Right renal cortex interstitium (tissue), 3 donors: ENCODE measurements at places on chromosomes 11 and 22.
A peak's percentile ranks its signal among the peaks of the same experiment; 100 is the strongest.

DNA sequence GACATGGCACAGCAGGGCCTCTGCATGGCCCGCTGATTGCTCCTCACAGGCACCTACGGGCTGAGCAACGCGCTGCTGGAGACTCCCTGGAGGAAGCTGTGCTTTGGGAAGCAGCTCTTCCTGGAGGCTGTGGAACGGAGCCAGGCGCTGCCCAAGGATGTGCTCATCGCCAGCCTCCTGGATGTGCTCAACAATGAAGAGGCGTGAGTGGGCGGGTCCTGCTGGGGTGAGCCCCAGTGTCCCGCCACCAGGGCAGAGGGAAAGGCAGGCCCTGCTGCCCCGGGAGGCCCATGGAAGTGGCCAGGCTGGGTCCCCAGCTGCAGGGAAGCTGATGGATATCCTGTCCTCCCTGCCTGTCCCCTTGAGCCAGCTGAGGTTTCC lies 18.6 kb upstream of the DGCR8 start:
- no peak for DNase-seq

GRCh38 chr11:128205796-128206195 lies 381.6 kb downstream of the ETS1 start:
- no peak for DNase-seq

DNA sequence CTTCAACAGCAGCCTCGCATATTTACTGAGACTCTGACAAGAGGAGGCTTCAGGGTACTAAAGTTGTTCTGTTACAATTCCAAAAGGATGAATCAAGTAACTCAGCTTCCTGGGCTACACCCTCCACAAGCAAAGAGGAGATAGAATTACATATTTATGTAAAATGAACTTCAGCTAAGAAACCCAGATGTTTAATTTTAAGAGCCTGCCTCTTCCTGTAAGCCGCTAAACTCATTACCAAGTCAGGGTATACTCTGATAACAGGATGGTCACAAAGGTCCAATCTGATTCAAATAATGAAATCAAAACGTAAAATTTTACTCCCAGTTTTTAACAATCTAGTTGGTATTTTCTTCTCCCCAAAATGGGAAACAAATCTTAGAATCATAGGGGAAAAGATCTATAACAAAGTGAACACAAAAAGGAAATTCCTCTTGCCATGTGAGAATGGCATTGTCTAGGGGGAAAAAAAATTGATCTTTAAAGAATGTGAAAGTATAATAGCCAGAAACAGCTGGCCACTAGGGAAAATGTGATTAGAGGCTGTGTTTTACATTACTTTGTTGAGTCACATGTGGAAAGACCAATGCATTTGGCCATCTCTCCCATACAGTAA lies 30.9 kb downstream of the CHEK2 start:
- no peak for DNase-seq

DNA sequence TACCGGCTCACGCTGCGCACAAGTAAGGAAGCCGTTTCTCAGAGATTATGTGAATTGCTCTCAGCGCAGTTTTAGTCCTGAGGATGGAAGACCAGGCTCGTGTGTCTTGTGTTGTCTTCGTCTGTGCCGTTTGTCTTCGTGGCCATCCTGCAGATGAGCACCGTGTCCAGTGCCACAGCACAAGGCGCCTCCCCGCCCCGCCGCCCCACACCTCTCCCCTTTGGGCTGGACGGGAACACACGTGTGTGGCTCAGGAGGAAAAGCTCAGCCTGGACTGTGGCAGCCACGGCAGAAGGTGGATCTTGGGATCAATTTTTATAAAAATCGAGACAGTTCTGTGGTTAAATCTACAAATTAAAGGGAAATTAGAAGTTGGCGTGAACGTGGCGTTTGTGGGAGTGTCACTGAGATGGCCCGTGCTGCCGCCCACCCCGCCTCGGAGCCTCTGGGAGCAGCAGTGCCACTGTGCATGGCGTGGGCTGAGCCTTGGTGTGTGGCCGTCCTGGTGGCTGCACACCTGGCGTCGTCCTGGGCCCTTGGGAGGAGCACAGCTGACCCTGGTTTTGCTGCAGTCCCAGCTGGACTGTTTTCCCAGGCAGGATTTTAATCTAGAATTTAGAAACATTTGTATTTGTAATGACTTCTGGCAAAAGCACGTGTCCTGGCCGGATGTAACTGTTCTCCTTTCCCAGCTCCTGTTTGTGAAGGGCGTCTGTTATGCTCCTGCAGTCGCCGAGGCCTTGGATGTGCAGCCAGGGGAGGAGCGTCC lies 25.8 kb downstream of the MUC6 start:
- no peak for DNase-seq

- DNase-seq, result peak; percentile 44
These were observed 28.3 kb upstream of the UPB1 start for GRCh38 chr22:24466716-24467328.

GRCh38 chr22:19287889-19288288 lies 3.6 kb downstream of the CLTCL1 start:
- DNase-seq, result no peak

DNA sequence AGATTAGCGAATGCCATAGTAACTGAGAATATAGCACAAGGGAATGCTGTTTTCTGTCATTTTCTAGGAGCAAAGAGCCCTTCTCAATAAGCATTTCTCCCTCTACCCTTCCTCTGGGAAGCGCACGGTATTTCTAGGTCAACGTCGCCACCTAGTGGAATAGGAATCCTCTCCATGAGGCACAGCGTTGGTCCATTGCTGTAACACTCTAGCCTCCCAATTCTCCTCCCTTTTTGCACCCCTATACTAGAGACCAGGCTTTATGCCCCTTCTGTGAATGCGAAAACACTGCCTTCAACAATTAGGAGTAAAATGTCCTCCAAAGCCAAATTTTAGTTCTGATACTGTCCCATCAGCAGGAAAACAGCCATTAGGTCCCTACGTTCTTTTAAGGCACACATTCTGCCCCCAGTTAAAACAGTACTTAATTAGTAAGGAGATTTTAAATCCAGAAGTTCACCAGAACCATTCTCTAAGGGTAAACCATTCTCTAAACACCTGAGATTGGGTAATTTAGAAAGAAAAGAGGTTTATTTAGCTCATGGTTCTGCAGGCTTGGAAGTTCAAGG lies 12.8 kb upstream of the HYLS1 start:
- peak; percentile 41 for DNase-seq

DNA sequence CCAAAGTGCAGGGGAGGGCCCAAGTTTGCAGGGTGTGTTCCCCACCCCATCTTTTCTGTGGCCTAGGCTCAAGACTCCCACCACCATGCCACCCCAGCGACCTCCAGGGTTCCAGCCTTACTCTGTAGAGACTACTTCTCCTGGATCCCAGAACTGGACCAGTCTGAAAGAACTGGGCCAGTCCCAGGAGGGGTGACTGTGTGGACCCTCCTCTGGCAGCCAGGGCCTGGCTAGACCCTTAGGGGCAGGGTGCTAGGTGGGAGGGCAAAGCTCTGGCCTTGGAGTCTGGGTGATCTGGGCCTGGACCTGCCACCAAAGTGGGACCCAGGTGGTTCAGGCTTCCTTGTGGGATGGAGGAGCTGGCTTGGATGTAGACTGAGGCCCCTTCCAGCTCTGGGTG lies 41.8 kb upstream of the ACCSL start:
- no peak for DNase-seq

GRCh38 chr11:66981976-66982578 lies 7.0 kb downstream of the C11orf86 start:
- DNase-seq, result no peak

DNA sequence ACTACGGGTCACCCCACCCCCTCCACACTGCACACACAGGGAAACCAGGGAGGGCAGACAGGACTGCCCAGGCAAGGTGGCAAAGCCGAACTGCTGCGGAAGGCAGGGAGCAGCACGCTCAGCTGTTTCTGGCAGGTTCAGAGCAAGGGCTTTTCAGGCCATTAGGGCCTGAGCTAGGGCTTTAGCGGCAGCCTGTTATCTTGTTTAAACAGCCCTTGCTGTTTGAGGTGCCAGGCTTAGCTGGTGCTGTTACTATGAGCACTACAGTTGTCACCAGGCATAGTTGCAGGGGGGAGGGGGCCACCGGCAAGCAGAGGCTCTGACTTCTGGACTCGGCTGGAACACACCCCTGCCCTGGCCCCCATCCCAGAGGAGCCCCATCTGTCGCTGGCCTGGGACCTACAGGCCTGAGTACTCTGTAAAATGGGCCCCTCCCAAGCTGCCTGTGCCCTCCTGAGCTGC lies 34.9 kb downstream of the RSPH14 start:
- no peak for DNase-seq

- no peak for DNase-seq
These were observed 53.8 kb downstream of the LARGE1 start for GRCh38 chr22:33866511-33866910.

GRCh38 chr11:44229624-44230023 lies 80.3 kb downstream of the ALX4 start:
- DNase-seq, result no peak

GRCh38 chr22:38569181-38569971 lies 607 bp downstream of the DMC1 start:
- DNase-seq, result no peak

- no peak for DNase-seq
These were observed 350.7 kb downstream of the LARGE1 start for GRCh38 chr22:33569559-33569958.
